ENCODE measurements at places on chromosomes 3 and 15. TPM values are rescaled to one million over a fixed set of nuclear protein-coding genes. Genes with fewer than 3 reads are reported as not detected.

GRCh38 chr15:74995779-74996765, 709 bp downstream of the SCAMP5 start:
- DNase-seq, result no peak

- DNase-seq, result no peak
Measured at GRCh38 chr3:181761906-181762305, 50.2 kb downstream of the SOX2 start.

GRCh38 chr3:57226176-57226575, 1.4 kb upstream of the APPL1 start:
- DNase-seq, result no peak

The DZIP1L gene
- total RNA-seq, result 3.5 TPM

The CMTM8 gene
- 2.7 TPM for total RNA-seq

The DYNC1LI1 gene
- 38.4 TPM for total RNA-seq

GRCh38 chr3:23728601-23729117, 77.1 kb upstream of the UBE2E1 start:
- no peak for DNase-seq

The WDR93 gene
- total RNA-seq, result not detected
